ENCODE measurements at places on chromosomes 6 and 20.

DNA sequence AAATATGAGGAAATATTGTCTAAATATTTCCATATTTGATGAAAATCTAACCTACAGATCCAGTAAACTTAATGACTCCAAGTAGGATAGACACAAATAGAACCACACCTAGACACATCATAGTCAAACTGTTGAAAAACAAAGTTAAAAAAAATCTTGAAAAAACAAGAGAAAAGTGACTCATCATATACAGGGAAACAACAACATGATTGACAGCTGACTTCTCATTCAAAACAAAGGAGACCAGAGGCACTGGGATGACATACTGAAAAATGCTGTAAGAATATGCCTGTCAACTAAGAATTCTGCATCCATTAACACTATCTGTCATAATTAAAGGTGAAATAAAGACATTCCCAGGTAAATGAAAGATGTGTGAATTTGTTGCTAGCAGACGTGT, 38.8 kb downstream of the BMP2 start:
- no peak for DNase-seq

DNA sequence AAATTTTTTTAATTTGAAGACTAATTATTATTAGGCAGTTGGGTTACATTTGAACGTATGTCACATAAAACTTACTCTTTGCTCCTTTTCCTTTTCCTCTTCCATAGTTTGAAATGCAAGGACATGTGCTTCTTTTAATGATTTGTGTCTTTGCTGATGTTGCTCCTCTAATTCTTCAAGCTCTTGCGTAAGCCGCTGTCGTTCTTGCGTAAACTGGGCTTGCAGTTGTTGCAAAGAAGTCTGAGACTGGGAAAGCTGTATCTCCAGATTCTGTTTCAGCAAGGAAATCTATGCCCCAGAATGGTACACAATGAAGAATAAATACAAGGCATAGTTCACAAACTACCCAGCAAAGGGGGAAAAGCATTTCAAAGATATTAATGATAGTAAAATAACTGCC, 45.1 kb upstream of the MCM9 start:
- DNase-seq: no peak

GRCh38 chr6:156782691-156783320, 5.6 kb downstream of the ARID1B start:
- DNase-seq: no peak

DNA sequence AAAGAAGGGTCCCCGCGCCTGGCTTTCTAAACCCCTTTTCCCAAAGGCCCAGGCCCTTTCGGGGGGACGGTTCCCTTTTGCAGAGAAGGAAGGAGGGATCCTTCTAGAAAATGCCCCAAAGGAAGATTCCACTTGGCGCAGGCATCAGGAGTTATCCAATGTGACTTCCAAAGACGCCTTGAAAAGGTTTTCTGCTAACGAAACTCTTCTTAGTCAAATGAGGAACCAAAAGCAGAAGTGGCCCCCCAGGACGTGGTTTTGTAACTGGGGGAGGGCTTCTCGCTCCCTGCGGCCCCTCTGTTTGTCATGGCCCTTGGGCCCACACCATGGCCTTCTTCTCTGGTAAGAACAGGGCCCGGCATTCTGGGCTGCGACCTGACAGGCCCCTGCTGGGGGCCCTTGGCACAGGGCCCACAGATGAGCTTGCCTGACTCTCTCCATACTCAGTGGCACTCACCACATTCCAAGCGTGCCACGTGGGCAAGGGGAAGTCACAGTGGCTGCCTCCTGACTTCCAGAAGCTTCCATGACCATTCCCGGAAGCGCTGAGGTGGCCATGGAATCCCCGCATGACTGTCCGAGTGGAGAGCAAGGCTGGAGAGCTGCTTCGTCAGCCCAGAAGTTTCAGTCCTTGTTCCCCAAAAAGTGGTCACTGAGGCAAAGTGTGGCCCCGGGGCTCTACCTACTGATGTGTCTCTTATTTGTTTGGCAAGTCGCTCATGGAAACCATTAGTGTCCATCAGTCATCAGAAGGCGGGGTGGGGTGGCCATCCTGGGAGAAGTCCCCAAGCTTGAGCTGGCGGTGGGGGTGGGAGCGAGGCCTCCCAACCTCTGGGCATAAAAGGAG, 834 bp upstream of the CTSZ start:
- DNase-seq: no peak

DNA sequence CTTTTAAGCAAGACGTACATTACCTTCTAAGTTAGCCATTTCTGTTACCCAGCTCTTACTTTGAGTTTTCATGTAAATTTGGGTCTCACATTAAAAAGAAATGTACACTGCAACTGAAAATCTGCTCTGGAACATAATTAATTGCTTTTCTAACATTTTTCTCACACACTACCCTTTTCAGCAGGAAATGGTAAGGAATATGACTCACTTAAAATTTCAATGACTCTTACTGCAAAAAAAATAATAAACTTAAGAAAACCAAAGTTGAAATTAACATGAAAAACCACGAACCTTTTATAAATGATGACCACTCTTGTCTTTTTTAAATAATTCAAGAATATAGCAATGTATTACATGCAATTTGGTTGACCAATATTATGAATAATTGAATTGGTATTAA, 1.3 kb downstream of the CGA start:
- DNase-seq: no peak

DNA sequence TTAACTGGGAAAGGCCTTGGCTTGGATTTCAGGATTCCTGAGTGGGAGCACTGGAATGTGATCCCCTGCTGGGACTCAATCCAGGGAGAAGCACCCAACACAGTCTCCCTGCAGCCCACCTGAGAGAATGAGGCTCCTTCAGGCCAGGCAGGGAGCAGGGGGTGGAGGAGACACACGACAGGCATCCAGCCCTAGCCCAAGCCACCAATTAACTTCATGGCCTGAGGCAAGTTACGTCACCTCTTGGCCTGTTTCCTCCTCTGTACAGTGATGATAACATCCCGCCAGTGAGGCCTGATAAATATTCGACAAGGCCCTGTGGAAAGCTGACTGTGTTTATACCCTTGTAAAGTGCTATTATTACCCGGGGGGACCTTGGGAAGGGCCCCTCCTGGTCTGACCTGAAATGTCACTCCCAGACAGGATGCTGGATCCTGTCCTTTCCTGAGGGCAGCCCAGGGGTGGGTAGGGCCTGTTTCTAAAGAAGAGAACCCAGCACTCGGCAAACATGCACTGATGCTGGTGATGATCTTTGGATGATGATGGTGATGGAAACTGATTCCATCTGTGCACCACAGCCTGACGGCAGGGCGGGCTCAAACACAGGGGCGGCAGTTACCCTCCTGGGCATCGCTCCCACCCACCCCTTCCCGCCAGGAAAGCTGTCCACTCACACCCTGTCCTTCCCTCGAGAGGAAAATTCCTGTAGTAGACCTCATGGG, 12.4 kb downstream of the FRS3 start:
- DNase-seq: no peak

DNA sequence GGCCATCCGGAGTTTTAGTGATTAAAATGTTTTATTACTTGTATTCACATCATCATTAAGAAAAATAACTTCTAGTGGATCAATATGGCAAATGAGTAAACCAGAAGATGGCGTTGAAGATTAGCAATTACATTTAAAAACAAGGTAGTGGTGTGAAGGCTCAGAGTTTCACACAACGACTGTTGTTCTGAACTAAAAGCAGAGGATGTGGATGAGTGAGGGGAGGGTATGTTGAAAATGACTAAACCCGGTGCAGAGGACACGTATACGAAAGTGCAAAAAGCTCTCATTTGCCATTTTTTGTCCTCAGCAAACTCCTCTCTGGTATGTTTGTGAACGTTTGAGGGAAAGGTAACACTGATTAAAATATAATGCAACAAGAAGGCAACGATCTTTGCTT, 1.9 kb upstream of the IRF4 start:
- no peak for DNase-seq

All from stimulated activated CD4-positive, alpha-beta T cell treated with anti-CD3 and anti-CD28 coated beads, Interleukin-1b, Interleukin-23, amount 100 ng/mL, for 24 hours (primary cell).